ENCODE measurements at places on chromosomes 6 and 20. TPM values are rescaled to one million over a fixed set of nuclear protein-coding genes. Genes with fewer than 3 reads are reported as not detected.

The SNAP91 gene
- total RNA-seq: not detected

The SAMD3 gene
- not detected for total RNA-seq

The C6orf141 gene
- total RNA-seq: not detected

The CCM2L gene
- 1.2 TPM for total RNA-seq

The NNAT gene
- not detected for total RNA-seq

The MTHFD1L gene
- 44.7 TPM for total RNA-seq

The SLC35D3 gene
- 0.06 TPM for total RNA-seq

The PRSS16 gene
- not detected for total RNA-seq

The TCF21 gene
- total RNA-seq: not detected

The RBM24 gene
- total RNA-seq: 32.2 TPM

The ADA gene
- 17.9 TPM for total RNA-seq

The MYL9 gene
- 0.76 TPM for total RNA-seq

The BNIP5 gene
- total RNA-seq: 0.04 TPM

The KIF3B gene
- total RNA-seq: 18.6 TPM

The SPAG4 gene
- total RNA-seq: 3.5 TPM

The CALHM4 gene
- total RNA-seq: not detected

The NKX2-2 gene
- not detected for total RNA-seq

The C4B gene
- total RNA-seq: 1.8 TPM

The RIPPLY2 gene
- total RNA-seq: 0.06 TPM

The PRR18 gene
- total RNA-seq: 0.33 TPM

The HLA-DRB1 gene
- not detected for total RNA-seq

The BAK1 gene
- total RNA-seq: 22.5 TPM

The BTNL2 gene
- not detected for total RNA-seq

The BAG2 gene
- total RNA-seq: 4.6 TPM

The SCP2D1 gene
- total RNA-seq: not detected

The PSORS1C2 gene
- total RNA-seq: not detected

The SAMD10 gene
- 0.08 TPM for total RNA-seq

The TEAD3 gene
- total RNA-seq: 8.4 TPM

The OR2H1 gene
- not detected for total RNA-seq

The LINC00237 gene
- total RNA-seq: not detected

The ARMC2 gene
- 3.8 TPM for total RNA-seq

The TGM2 gene
- 0.13 TPM for total RNA-seq

The RNF39 gene
- not detected for total RNA-seq

The PREX1 gene
- 92.8 TPM for total RNA-seq

The LPA gene
- total RNA-seq: not detected

The SLC24A3 gene
- total RNA-seq: 0.38 TPM

The JARID2 gene
- total RNA-seq: 18.5 TPM

The FAM217A gene
- not detected for total RNA-seq

The TCP11 gene
- total RNA-seq: not detected

The PPP1R16B gene
- total RNA-seq: 36.5 TPM

The NKAIN4 gene
- 16.4 TPM for total RNA-seq

The NKX2-4 gene
- total RNA-seq: 3.9 TPM

The PHF20 gene
- 59.0 TPM for total RNA-seq

The TMC2 gene
- total RNA-seq: 0.15 TPM

The CLVS2 gene
- total RNA-seq: not detected

The MYB gene
- total RNA-seq: 5.3 TPM
